ENCODE measurements at places on chromosomes 2 and 18. TPM values are rescaled to one million over a fixed set of nuclear protein-coding genes. Genes with fewer than 3 reads are reported as not detected.

- DNase-seq, result no peak
Observed at GRCh38 chr2:48312126-48312525, 217.8 kb upstream of the STON1 start.

GRCh38 chr2:67842375-67842959 is 220.3 kb downstream of the C1D start:
- DNase-seq, result no peak

GRCh38 chr18:58535340-58536201 is 93.3 kb downstream of the ALPK2 start:
- DNase-seq, result no peak

Gene TEKT4
- not detected for total RNA-seq

Gene RAPH1
- 36.1 TPM for total RNA-seq

Gene FBLN7
- total RNA-seq, result 2.0 TPM

GRCh38 chr2:169107645-169108044 is 38.3 kb downstream of the DHRS9 start:
- no peak for DNase-seq

DNA sequence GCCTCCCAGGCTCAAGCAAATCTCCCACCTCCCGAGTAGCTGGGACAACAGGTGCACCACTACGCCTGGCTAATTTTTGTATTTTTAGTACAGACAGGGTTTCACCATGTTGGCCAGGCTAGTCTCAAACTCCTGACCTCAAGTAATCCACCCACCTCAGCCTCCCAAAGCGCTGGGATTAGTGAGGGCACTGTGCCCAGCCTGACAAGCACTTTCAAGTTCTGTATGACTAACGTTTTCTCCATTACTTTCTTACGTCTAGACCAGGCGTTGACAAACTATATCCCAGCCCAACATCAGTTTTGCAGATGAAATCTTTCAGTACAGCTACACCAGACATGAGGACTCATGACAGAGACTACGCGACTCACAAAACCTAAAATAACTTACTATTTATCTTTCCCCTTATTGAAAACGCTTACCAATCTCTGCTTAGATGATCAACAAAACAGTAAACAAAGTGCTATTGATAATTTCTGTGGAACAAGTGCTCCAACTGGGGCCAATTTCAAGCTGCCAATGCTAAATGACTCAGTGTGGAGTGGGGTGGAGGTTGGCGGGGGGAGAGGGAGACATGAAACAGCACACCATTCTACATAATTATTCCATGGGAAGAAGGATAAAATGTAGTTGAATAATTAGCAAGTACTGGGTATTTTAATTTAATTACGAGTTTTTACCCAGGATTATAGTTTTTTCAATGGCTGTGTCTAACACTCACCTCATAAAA is 59.1 kb downstream of the SAP130 start:
- DNase-seq, result no peak

Gene TMEM200C
- total RNA-seq, result not detected

- DNase-seq, result no peak
Observed at GRCh38 chr2:157415591-157416101, 28.2 kb downstream of the CYTIP start.

DNA sequence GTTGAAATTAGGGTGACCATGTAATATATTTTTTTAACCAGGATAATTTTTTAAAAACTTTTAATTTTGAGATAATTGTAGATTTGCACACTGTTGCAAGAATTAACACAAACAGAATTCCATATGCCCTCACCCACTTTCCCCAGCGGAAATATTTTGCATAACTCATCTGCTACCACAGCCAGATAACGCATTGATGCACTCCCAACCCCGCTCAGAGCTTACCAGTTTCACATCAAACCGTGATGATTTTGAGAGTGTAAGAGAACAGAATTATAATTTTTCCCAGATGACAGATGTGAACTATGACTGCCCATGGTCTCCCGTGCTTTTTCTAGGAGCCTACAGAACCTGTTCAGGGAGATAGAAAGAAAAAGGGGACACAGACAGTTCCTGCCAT is 35.2 kb upstream of the LDLRAD4 start:
- DNase-seq, result no peak

Gene MEP1B
- total RNA-seq, result not detected

GRCh38 chr2:148876595-148877402 is 1.8 kb downstream of the KIF5C start:
- DNase-seq, result no peak

- no peak for DNase-seq
Observed at GRCh38 chr2:224024270-224024669, 14.8 kb downstream of the SERPINE2 start.

Gene CDH19
- not detected for total RNA-seq

GRCh38 chr18:9066817-9067306 is 35.6 kb upstream of the NDUFV2 start:
- no peak for DNase-seq

DNA sequence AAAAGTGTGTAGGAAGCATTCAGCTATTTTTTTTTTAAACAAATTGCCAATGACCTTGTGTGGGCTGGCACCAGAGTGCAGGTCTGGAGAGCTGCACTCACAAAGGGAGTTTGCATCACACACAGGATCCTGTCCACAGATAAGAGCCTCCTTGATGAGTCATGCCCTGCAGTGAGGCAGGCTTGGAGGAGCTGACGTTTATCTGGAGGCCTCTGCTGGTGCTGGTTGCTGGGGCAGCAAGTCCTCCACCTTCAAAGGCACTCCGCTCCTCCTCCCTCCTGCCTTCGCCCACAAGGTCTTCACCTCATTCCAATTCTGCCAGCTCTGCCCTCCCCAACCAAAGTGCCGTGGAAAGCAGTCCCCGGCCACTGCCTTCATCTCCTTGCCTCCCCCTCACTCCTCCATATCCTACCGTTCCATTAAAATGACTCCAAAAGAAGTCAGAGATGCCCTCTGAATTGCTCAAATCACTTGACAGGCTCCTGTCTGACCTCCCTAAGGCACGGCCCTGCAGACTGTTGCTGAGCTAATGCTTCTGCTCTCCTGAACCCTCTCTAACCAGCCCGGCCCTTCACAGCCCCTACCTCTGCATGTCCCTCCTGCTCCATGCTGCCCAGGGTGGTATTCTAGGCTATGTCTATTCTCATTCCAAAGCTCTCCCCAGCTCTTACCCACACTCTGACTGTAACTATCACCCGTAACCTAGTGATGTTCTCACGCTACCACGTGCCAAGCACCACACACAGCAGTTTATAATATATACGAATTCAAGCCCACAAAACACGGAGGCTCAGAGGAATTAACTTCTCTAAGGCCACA is 30.9 kb downstream of the LONRF2 start:
- DNase-seq, result peak; percentile 63

DNA sequence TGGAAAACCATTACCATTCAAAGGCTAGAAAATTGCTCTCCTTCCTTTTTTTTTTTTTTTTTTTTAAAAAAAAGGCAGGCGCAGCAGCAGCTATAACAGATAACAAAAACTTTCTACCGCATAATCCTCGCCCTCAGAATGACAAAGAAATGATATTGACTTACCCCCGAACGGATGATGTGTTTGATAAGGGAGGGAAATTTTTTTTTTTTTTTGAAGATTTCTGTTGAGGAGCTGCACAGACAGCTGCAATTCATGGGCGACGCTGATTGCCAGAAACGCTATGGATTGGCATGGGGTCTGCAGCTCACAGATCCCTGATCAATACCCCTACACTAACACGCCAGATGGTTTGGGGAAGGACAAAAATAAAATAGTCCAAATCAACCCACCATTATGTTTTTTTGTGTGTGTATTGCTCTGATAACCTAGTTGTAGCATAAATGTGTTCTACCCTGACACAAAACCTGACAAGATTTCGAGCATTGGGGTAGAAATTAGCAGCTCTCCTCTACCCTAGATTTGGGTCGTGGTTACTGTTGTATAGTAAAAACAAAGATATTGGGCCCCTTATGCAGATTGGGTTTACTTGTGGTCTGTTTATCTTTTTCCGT is 3.6 kb upstream of the ONECUT2 start:
- DNase-seq, result no peak

Gene MDH1B
- 0.35 TPM for total RNA-seq

DNA sequence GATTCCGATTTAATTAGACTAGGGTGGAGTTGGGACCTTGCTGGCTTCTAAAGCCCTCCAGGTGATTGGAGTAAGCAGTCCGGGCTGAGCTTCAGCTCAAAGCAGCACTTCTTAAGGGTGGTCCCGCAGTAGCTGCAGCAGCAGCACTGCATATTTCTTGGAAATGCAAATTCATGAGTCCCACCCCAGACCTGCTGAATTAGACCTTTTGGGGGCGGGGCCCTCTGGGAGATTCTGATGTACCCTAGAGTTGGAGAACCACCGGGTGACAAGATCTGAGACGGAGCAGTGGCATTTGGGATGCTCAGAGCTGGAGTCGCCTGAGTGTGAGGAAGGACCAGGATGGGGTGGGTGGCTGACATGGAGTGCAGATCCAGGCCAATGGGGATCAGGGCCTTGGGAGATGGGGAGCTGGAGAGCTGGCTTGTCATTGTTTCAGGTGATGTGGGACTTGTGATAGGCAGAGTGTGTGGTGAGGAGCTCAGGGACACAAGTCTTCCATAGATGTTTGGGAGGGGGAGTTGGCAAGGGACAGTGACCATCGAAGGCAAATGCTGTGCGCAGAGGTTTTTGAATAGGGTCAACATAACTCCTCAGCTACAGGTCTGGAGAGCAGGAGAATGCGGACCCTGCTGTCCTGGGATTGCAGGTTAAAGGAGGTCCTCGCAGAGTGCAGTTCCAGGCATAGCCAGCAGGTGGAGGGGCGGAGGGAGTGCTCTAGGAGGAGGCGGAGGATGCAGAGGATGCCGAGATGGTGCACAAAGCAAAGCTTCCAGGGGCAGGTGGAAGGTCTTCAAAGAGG is 130.9 kb upstream of the RAB12 start:
- no peak for DNase-seq

DNA sequence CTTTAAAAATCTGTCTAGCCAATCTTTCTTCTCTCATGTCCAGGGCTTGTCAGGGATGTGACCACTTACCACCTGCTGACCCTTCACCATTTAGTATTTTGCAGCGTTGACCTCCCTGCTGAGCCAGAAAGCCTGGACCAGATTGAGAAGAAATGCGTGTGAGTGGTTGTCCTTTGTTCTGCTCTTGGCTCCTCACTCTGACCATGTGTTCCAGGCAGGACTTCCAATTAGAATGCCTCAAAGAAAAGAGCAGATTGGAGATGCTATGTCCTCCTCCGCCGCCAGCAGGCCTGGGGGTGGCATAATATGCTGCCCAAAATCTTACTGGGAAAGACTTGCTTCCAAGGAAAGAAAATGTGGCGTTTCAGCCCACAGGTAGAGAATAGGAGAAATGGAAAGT is 894.1 kb downstream of the SLC4A3 start:
- no peak for DNase-seq

Gene INHBB
- 0.25 TPM for total RNA-seq

- DNase-seq, result no peak
Observed at GRCh38 chr18:677145-677544, 19.7 kb downstream of the TYMS start.

DNA sequence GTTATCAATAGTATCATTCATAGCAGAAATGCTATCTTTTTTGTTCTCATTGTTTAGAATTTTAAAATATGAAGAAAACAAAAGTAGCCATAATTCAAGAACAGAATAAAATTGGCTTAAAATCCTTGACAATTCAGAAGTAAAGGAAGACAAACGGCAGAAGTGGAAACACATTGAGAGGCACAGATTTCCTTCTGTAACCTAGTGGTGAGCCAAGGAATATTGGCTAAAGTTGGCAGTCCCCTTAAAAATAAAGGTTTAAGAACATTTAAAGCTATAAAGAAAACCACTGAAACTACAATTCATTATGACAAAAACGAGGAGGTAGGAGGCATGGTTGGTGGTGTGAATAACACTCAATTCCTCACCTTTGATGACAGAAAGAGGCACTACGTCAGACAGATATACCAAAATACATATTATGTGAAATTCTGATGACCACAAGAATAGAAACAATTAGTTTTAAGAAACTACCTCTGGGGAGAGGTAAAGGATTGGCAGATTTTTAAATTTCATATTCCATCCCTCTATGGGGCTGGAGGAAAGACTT is 42.3 kb downstream of the SFT2D3 start:
- no peak for DNase-seq

GRCh38 chr18:42275949-42276730 is 321.1 kb downstream of the PIK3C3 start:
- DNase-seq, result no peak

- peak; percentile 20 for DNase-seq
Observed at GRCh38 chr2:241412144-241412543, 56.1 kb downstream of the FARP2 start.

DNA sequence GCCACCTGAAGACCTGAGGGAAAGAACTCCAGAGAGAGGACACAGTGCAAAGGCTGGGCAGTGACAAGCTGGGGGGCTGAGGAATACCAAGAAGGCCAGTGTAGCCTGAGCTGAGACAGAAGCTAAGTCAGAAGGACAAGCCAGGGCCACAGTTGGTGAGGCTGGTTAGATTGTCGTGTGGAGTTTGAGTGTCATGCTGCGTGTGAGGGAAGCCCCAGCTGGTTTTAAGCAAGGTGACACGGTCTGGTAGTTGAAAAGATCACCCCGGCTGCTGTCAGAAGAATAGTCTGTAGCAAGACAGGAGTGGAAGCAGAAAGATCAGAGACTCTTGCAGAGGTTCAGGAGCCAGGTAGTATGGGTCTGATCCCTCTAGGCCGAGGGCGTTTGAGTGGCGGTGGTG is 50.6 kb upstream of the RMDN2 start:
- no peak for DNase-seq

- no peak for DNase-seq
Observed at GRCh38 chr2:65754219-65754618, 321.8 kb upstream of the SPRED2 start.

All from pulmonary artery endothelial cell (primary cell).